ENCODE measurements at places on chromosomes 4 and X.

- DNase-seq = no peak
Observed at GRCh38 chrX:42027367-42028000, 104.1 kb upstream of the CASK start.

DNA sequence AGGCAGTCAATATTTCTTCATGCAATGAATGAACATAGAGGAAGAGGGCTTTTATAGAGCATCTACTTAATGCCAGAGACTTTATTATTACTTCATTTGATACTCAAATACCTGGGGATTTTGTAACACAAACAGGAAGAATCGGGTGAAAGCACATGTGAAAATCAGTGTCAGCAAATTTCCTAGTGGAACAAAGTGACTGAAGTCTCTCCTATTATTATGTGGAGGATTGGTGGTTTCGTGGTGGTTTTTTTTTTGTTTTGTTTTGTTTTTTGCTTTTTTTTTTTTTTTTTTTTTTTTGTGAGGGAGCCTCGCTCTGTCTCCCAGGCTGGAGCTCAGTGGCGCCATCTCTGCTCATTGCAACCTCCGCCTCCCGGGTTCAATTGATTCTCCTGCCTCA lies 207.0 kb downstream of the RRAGB start:
- no peak for DNase-seq

DNA sequence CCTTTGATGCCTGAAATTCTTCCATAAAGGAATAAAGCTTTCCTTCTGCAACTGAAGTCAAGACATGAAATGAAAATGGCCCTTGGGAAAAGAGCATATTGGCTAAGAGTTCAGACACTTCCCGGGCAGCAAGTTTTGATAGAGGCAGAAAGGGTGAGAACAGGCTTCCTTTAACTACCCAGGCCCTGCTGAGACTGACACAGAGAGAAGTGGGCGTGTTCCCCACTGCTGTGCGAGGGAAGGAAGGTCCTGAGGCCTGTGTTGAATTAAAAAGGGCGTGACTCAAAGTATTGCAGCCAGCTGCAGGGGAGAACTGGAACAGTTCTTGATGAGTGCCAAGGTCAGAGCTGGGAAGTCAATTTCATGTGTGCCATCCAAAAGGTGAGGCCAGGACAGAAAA lies 33.9 kb upstream of the ADGRG2 start:
- DNase-seq = no peak

GRCh38 chr4:18635531-18635930 lies 614.0 kb upstream of the LCORL start:
- DNase-seq = no peak

DNA sequence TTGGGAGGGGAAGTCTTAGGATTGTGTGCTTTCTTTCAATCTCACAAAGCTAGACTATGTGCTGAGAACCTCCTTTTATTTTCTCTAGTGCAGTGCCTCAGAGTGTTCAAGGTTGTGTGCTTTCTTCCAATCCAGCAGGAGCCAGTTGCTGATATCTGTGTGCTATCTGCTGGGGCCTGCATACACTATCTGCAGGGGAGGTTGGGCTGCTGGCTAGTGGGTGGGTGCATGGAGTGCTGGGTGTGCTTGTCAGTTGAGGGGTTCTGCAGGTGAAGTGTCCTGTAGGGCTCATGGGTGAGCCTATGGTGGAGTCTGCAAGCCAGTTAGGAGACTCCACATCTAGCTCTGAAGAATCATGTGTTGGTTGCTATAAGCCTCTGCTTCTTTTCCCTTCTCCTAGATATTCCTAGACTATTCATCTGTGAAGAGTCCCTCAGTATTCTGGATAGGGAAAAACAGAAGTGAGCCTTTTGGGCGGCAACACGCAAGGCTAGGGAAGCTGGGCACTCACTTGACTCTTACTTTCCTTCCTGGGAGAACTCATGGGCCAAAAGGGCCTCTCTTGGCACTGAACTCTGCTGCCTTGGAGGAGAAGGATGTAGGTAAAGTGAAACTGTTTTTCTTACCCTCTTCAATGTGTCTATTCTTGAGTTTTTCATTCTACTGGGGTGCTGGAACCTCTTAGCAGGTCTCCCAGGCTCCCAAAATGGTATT lies 8.0 kb upstream of the CISD2 start:
- DNase-seq = no peak

- DNase-seq = no peak
Observed at GRCh38 chrX:44314259-44314734, 29.2 kb downstream of the EFHC2 start.

- DNase-seq = no peak
Observed at GRCh38 chr4:152244659-152245058, 291.2 kb downstream of the FBXW7 start.

DNA sequence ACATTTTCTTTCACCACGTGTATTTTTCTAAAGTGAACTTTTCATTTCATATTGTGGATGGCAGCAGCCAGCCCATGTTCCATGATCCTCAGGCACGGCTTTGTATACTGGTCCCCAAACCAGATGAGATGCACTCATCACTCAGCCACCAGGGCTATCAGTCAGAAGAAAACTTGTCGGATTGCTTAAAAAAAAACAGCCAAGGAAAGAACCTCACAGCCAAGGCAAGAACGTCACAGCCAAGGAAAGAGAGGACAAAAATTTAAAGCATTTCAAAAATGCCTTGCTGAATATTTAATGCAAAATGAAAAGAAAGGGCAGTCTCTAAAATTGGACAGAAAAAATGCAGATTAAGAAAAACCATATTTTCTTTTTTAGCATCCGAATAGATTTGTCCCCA lies 333.3 kb downstream of the PDGFC start:
- no peak for DNase-seq

- no peak for DNase-seq
Observed at GRCh38 chr4:184816962-184817361, 8.8 kb downstream of the ACSL1 start.

- DNase-seq = no peak
Observed at GRCh38 chr4:24701683-24702082, 93.7 kb upstream of the SOD3 start.

- no peak for DNase-seq
Observed at GRCh38 chr4:80173841-80174240, 23.5 kb upstream of the PRDM8 start.

- DNase-seq = no peak
Observed at GRCh38 chr4:20761382-20761781, 61.1 kb downstream of the PACRGL start.

- no peak for DNase-seq
Observed at GRCh38 chr4:4384837-4385236, 2.1 kb upstream of the NSG1 start.

GRCh38 chrX:23503835-23504539 lies 163.3 kb upstream of the PRDX4 start:
- no peak for DNase-seq

GRCh38 chr4:144495944-144496343 lies 150.0 kb upstream of the HHIP start:
- no peak for DNase-seq

All from activated CD8-positive, alpha-beta memory T cell treated with anti-CD3 and anti-CD28 coated beads, Interleukin-2, amount 50 U/mL, for 48 hours (primary cell).